ENCODE measurements at places on chromosomes 1 and 21. TPM values are rescaled to one million over a fixed set of nuclear protein-coding genes. Genes with fewer than 3 reads are reported as not detected.

Gene C1orf216
- total RNA-seq: 20.0 TPM

Gene LRRC8B
- 9.8 TPM for total RNA-seq

Gene CFAP74
- 1.0 TPM for total RNA-seq

DNA sequence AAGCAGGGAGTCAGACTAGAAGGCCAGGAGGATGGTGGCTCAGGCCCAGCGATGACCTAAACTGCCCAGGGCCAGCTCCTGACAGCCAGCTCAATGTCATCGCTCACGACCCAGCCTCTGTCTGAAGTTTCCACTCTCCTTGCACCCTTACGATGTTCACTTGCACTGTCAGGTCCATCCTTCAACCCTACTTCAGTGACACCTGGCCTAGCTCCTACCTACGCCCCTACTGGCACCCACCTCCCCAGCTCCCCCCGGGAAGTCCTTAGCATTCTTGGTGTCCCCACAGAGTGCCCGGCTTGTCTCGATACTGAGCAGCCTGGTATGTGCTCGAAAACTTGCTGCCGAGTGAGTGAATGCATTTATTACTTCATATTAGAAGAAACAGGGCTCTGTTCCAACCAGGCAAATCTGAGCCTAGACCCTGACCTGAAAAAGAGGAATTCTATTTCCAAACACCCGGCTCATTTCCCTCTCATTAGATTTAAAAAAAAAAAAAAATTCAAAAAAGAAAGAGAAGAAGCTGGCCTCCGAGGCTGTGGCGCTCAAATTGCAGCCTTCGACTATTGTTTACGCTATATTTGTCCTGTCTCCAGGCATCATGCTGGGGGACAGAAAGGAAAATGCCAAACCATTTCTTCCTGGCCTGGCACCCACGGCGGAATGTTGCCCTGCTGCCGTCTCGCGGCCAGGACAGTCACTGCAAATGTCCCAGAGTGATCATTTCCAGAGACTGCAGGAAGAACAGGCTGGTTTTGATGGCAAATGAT, 29.8 kb upstream of the LRRC38 start:
- H3K4me1 ChIP-seq: no peaks in the 10 kb centered on the region
- no peak overlapping the region for H3K27ac ChIP-seq
- no peaks in the 10 kb centered on the region for H3K27me3 ChIP-seq
- no peaks in the 10 kb centered on the region for H3K36me3 ChIP-seq
- no peak overlapping the region for H3K4me3 ChIP-seq
- no peak for DNase-seq

Gene S100A3
- total RNA-seq: 3.7 TPM

DNA sequence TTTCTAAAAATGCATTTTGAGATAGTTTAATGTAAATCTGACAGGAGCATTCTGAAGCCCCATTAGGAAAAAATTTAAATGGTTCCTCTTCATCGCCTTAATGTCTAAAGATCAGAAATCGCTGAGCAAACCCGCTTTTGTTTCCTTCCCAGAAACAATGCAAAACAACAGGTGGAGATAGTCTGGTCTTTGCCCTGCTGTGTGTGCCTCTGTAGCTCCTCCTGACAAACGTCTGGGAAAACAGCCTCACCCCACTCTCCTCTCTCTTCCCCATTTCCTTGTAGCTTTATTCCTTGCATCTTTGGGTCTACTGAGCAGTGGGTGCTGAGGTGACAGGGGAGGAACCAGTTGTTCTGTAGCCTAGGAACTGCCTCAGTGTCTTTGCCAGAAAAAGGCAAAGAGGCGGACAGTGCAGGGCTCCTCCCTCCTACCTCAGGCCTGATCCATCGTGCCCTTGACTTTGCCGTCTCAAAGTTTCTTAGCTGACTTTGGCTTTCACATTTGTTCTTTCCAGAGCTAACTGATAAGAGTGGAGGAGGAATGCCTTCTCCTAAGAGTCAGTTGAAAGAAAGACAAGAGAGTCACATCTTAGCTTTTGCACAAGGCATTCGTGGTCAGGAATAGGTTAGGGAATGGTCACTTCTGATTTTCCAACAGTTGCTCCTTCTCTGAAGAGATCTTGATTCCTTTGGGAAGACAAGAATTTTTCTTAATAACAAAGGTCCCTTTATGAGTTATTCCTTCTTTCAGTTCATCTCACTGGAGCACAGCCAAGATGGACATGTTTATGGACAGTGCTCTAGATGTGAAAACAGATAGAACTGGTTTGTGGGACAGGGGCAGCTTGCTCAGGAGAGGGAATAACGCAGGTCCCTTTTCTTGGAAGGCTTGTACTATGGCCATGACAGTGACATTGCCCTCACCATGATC, 24.9 kb downstream of the SYT11 start:
- H3K4me1 ChIP-seq: no peaks in the 10 kb centered on the region
- H3K4me3 ChIP-seq: no peak overlapping the region
- no peak overlapping the region for H3K27ac ChIP-seq
- DNase-seq: no peak
- no peaks in the 10 kb centered on the region for H3K36me3 ChIP-seq

All from uterus (tissue), 4 donors.